Activated CD8-positive, alpha-beta memory T cell treated with anti-CD3 and anti-CD28 coated beads for 1 hour (primary cell): ENCODE measurements at places on chromosomes 5 and 9.

DNA sequence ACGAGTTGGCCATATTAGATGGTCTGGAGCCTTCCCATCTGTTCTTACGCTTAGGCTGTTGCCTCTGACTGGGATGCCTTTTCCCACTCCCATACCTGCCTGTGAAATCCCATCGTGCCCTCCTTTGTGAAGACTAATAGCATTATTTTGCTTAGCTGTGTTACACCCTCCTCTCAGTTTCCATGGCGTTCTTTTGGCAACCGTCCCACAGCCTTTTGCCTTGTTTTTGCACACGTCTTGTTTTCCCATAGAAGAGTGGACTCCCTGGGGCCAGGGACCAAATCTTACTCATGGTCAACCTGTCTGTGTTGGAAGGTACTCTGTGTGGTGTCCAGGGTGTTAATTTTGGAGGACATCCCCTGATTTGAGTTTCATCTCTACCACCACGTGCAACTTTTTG is 242.1 kb downstream of the HSPA4 start:
- no peak for DNase-seq

DNA sequence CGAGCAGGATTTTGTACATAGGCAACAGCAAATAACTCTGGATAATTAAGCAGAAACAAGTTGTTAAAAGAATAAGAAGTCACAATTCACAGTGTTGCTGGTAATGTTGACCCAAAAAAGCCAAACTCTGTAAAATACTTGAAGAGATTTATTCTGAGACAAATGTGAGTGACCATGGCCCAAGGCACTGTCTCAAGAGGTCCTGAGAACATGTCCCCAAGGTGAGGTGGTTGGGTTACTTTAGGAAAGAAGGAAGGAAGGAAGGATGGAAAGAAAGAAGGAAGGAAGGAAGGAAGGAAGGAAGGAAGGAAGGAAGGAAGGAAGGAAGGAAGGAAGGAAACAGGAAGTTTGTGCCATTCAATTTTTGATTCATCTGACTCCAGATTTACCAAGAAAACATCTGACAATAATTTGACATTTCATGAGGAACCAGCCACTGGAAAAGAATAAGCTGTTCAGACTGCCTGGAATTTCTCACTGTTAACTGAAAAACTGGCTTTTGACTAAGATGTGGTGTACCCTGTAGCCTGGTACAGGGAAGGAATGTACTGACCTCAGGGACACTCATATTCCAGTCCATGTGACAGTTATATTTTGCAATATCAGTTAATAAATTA is 295.9 kb upstream of the TNC start:
- no peak for DNase-seq

- DNase-seq = no peak
These were observed 5.2 kb downstream of the LRRTM2 start for GRCh38 chr5:138869763-138870500.

DNA sequence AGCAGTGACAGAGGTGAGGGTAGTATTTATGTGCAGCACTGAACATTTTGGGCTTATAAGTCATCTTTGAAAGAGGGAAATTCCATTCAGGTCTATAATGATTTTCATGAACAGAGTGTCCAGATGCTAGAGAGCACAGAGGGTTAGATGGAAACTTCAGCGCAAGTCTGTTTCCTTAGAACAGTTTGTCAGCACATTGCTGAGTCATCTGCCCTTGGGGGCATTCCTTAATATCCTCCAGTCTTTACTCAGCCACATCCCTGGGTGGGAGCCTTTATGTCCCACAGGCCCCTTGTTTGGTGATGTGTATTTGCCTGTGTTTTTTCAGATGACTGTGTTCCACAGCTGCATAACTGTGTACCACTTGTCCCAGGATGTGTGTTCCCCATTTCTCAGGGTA is 138.5 kb upstream of the S1PR3 start:
- DNase-seq = no peak

GRCh38 chr9:79583952-79584654 is 12.3 kb downstream of the TLE4 start:
- DNase-seq = no peak

GRCh38 chr5:93303291-93303691 is 277.7 kb downstream of the NR2F1-AS1 start:
- no peak for DNase-seq

- DNase-seq = no peak
These were observed 38.1 kb downstream of the MRPS27 start for GRCh38 chr5:72281764-72282499.

- no peak for DNase-seq
These were observed 7.0 kb downstream of the NOTCH1 start for GRCh38 chr9:136538599-136539426.

DNA sequence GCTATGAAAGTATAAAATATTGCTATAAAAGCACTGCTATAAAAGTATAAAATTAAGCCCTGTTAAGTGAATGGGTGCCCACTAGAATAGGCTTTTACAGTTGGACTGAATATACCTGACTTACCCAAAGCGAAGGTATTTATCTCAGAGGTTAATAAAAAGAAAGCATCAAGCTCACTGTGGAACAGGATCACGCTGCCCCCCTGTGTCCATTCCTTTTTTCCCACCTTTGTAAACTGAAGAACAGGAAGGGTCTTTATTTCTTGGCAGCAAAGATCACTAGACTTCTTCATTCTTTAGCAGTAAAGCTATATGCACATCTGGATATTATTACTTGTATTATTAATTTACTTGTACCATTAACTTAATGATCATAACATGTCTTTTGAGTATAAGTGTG is 22.1 kb upstream of the PLPP6 start:
- no peak for DNase-seq

GRCh38 chr5:33995865-33996264 is 11.4 kb upstream of the SLC45A2 start:
- no peak for DNase-seq

DNA sequence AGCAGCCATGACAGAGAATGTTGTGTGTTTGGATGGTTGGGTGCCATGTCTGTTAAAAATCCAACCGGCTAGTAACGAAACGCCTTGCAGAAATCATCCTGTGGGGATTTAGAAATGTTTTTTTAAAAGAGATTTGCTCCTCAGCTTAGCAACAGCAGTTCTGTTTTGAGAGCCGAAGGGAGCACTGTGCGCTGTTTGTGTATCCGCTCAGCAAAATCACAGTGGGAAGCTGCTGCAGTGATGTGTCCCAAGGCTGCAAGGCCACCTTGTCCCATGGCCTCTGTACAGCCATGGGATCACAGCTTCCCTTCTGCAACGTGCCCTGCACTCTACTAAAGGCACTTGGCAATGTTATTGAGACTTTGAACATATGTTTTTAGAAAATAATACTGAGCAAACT is 40.9 kb downstream of the TRIO start:
- no peak for DNase-seq

- no peak for DNase-seq
These were observed 312.9 kb upstream of the RPS23 start for GRCh38 chr5:82591021-82591515.

DNA sequence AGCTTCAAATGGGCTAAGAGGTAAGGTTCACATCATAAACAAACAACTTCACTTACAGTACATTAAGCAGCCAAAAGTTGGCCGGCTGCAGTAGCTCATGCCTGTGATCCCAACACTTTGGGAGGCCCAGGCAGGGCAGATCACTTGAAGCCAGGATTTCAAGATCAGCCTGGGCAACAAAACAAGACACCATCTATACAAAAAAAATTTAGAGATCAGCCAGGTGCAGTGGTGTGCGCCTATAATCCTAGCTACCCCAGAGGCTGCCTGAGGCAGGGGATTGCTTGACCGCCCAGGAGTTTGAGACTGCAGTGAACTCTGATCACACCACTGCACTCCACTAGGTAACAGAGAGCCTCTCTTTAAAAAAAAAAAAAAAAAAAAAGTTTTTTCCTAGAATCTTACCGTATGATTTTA is 16.9 kb downstream of the UBTD2 start:
- no peak for DNase-seq

GRCh38 chr5:115963566-115963965 is 1.3 kb downstream of the LVRN start:
- no peak for DNase-seq

DNA sequence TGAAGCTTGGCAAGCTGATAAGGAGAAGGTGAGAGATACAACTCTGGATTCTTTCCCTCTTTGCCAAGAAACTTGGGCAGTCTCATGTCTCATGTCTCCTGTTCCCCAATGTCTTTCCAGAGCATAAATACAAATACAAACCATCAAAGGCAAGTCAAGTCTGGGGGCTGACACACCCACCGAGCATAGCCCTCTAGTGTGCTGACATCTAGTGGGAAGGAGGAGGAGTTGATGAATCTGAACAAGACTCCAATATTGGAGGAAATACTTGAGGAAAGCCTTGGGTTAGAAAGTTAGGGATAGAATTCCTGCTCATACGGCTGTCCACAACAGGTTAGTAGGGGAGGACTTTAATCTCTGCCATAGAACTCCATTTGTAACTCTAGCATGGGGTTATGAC is 8.6 kb downstream of the MLANA start:
- no peak for DNase-seq
